ENCODE measurements at places on chromosomes 2 and 18.

DNA sequence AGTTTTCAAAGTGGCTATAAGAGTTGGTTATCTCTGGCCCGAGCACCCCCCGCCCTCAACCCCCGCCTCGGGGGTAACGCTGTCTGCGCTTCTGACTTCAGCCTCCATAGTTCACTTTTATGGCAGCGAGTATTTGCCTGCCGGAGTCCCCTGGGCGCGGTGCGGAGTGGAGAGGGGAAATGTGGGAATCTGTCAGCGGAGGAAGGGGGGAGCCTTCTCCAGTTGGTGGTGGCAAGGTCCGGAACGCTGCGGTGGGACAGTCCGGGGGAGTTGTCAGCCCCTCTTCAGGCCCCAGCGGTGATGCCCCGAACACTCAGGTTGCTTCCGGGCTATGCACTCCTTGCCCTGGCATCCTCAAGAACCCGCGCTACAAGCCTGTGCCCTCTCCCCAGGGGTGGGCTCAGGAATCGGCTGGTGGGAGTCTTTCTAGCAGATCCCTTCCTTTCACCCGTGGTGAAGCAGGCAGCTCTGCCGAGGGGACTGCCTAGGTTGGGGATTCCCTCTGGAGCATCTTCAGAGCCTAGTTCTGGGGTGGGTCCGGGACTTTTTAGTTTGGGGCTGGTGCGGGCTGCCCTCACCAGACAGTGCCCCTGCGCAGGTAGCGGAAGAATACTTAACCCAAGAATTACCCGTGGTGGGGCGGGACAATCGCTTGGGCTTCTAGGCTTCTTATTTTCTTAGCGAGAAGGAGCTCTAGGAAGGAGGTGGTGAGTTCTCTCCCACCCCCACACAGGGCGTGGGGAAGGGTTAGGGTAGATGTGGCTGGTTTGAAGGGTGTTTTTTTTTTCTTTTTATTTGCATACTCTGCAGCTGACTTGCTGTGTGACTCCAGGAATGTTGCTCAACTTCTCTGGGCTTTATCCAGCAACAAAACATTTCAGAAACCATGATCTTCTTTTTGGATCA, 1.6 kb downstream of the ATOH8 start:
- DNase-seq, result peak; percentile 69

DNA sequence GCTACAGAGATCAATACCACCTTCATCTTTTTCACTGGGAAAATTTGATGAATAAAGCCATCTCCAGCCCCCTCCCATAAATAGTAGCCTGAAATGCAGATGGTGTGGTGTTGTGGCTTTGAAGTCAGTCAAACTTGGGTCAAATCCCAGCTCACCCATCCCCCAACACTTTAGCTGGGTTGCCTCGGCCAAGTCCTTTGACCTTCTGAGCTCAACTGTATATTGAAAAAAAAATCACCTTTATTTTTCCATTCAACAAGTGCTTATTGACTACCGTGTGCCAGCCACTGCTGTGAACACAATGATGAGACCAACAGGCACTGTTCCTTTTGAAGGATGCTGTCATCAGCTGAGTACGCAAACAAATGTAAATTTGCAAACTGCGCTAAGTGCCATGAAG, 35.1 kb upstream of the NTSR2 start:
- DNase-seq, result no peak

DNA sequence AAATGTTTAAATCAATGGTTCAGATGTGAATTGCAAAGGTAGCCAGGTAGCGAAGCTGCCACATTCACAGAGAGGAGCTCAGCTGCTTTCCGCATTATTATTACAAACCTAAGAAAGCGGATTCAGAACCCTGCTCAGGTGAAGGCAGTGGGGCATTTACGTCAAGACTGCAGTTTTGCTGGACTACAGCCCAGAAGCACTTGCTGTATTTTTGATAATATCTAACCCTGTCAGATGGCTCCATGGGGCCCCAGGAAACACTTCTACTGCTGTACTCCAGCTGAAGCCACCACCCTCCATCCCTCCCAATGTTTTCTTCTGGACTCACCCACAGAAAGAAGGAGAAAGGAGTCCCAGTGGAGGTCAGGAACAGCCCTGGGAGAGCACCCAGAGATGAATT, 96.9 kb downstream of the TPO start:
- no peak for DNase-seq

DNA sequence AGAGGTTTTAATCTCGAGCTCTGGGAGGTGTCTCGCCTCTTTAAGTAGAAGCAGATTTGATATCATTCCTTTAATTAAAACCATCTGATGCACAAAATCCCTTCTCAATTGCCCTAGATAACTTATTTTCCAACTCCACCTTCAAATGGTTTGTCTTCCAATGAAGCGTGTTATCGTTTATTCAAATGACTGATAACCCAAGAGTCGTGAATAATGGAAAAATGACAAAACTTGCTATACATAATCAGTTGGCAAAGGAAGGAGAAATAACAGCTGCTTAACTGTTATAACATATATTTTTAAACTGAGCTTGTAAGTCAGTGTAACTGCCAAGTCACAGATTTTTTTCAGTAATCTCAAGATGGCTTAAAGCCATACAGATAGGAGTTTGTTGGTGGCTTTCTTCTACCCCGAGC, 144.6 kb downstream of the QPCT start:
- no peak for DNase-seq

- no peak for DNase-seq
These were observed 311.9 kb downstream of the GBX2 start for GRCh38 chr2:235856151-235856854.

DNA sequence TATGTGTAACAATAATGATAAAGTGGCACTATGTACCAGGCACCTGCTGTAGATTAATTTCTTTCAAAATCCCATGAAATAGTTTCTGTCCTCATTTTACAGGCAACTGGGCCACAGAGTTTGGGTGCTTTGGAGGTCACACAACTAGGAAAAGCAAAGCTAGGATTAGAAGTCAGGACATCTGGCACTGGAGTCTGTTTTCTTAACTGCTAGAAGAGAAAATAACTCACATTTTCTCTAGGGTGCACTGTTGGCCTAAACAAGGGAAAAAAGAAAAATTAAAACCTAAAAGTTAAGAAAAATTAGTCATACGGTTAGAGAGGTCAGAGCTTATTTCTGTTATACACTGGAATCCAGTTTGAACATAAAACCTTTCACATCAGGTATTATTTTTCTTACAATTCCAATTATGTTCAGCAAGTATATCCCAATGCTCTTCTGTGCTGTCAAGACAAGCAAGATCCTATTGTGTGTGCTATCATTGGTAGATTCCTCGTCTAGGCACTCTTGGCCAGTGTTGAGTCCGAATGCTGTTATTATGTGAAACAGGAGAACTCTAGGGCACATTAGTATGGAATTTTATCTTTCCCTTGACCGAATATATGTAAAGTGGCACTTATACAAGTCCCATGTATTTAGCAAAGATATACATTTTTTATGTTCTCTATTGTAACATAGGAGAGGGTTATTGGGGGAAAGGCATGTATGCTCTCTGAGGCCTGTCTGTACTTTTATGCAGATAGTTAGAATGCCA, 1.5 kb upstream of the OSGEPL1 start:
- no peak for DNase-seq

- DNase-seq, result no peak
These were observed 7.5 kb downstream of the ACYP2 start for GRCh38 chr2:54122939-54123338.

- no peak for DNase-seq
These were observed 43.2 kb upstream of the SOS1 start for GRCh38 chr2:39164089-39164488.

DNA sequence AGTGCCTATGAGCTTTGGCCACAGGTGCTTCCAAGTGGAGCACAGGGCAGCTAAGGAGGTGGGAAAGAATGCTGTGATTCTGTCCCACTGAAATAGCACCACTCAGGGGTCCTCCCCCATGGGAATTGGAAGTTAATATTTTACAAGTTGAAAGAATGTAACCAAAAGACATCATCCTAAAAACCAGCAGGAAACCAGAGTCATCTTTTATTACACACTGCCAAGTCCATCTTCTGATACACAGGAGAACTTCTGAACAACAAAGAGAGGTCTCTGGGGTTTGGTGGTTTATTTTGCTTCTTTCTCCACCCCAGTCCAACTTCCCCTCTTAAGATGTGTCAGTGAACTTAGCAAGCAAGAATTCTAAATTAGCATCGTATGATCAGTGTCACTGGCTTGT, 47.7 kb downstream of the COLEC12 start:
- DNase-seq, result no peak

- DNase-seq, result no peak
These were observed 157.9 kb downstream of the LRRC30 start for GRCh38 chr18:7388741-7389140.

GRCh38 chr2:39289609-39290008, 45.8 kb upstream of the CDKL4 start:
- no peak for DNase-seq

GRCh38 chr2:54663424-54664030, 59.9 kb upstream of the EML6 start:
- DNase-seq, result no peak

- DNase-seq, result no peak
These were observed 5.7 kb upstream of the SNED1 start for GRCh38 chr2:240992572-240993291.

DNA sequence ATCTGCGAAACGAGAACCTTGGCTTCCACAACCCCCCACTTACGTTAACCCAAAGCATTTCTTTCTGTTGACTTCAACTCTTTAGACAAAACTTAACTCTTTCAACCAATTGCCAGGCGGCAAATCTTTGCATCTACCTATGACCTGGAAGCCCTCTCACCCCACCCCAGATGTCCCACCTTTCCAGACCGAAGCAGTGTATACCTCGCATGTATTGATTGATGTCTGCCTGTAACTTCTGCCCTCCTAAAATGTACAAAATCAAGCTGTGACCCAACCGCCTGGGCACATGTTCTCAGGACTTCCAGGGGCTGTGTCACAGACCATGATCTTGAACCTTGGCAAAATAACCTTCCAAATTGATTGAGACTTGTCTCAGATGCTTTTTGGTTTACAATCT, 12.3 kb downstream of the AQP12B start:
- DNase-seq, result no peak

- no peak for DNase-seq
These were observed 154.7 kb upstream of the LYPD1 start for GRCh38 chr2:132824716-132825115.

- DNase-seq, result peak; percentile 71
These were observed 88.8 kb downstream of the VIT start for GRCh38 chr2:36785179-36785795.

DNA sequence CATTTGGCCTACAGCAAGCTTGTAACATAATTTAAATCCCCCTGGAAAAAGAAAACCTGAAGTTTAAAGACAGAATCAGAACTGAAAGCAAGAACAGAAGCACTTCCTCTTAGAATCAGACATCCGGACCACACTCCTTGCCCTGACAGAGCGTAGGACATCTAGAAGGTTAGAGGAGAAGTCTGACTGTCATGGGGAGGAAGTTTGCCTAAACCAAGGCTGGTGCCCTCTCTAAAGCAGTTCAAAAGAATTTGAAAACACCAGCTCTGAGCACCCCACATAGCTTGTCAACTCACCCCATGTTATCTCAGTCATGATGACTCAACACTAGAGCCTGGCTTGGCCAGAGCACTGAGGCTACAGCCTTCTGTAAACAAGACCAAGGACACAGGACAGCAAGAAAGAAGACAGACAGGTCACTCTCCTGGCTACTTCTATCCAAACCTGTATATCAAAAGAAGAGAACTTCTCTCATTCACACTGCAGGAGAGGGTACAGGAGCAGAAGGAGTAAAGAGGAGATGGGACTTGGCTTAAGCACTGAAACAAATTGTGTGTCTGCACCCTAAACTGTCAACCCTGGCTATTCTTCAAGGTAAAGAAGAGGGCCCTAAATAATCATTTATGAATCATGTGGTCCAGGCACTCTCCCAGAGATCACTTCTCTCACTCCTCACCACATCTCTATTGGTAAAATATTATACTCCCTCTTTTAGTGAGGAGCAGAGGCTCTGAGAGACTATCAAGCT, 198.6 kb downstream of the MEMO1 start:
- DNase-seq, result no peak

DNA sequence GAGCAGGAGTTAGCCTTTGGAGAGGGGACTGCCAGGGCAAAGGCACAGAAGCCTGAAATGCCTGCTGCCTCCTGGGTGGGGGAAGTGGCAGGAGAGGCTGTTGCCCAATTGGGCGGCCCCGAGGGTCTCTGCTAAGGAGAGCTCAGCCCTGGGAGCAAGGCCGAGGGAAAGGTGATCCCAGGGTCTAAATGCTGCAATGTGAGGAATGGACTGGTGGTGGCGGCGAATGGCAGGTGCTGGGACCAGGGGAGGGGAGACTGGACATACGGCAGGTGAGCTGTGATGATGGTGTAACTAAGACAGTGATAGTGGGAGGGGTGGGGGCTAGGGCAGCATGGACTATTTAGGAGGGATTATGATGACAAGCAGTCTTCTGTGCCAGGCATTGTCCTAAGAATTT, 104.0 kb downstream of the DYSF start:
- DNase-seq, result peak; percentile 83

DNA sequence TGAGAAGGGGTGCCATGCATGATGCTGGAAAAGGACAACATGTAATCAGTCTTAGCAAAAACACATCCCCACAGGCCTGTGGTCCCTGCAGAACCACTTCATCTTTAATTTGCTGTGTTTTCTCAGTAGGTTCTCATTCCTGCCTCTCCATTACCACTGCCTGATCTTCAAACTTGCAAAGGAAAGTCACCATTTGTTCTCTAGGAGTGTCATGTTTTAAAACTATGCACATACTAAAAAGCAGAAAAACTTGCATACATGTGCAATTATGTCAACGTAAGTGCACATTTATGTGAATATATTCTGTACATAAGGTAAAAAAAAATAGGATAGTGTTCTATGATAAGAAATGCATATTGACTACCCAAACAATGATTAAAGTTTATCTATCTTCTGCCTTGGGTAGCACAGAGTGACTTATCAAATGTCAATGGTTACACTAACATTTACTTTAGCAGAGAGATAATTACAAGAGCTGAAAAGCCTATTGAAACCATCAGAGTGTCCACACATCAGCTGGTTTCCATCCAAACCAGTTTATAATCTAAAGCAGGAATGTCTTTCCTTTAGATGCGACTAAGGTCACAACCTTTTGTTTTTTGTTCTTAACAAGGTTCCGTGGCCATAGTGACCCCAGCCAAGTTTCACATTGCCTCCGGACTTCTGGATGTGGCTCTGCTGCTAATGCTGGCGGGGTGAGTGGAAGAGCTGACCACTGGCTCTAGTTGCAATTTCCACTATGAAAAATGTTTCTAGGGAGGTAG, 58.7 kb upstream of the RMDN2 start:
- DNase-seq, result no peak

GRCh38 chr18:37889963-37890362, 324.4 kb upstream of the CELF4 start:
- DNase-seq, result peak; percentile 22

- no peak for DNase-seq
These were observed 17.6 kb upstream of the PPP4R1 start for GRCh38 chr18:9631814-9632496.
